ENCODE measurements at places on chromosomes 12 and 14. TPM values are rescaled to one million over a fixed set of nuclear protein-coding genes. Genes with fewer than 3 reads are reported as not detected.

NRXN3 gene
- 6.5 TPM for total RNA-seq

TMEM132C gene
- total RNA-seq: not detected

ASPG gene
- total RNA-seq: not detected

RNASE7 gene
- not detected for total RNA-seq

RPGRIP1 gene
- total RNA-seq: not detected

DNA sequence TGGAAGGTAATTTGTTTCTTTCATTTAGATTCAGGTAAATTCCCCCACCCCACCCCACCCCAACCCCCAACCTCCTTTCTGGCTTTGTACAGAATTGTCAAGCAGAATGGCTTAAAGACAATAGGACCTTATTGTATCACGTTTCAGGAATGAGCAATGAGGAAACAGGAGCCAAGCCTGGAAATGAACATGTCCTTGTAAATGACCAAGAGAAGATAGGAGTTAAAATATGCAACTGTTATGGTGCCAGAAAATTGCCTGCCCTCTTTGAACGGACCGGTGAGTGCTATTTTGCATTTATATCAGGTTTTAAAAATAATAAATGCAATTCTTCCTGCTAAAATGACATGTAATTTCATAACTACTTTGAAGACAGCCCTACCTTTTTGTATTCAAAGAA is 141.6 kb upstream of the PELI2 start:
- no peaks in the 10 kb centered on the region for H3K27me3 ChIP-seq
- no peak overlapping the region for H3K27ac ChIP-seq
- no peaks in the 10 kb centered on the region for H3K36me3 ChIP-seq
- H3K4me3 ChIP-seq: no peak overlapping the region
- H3K4me1 ChIP-seq: no peaks in the 10 kb centered on the region

DNA sequence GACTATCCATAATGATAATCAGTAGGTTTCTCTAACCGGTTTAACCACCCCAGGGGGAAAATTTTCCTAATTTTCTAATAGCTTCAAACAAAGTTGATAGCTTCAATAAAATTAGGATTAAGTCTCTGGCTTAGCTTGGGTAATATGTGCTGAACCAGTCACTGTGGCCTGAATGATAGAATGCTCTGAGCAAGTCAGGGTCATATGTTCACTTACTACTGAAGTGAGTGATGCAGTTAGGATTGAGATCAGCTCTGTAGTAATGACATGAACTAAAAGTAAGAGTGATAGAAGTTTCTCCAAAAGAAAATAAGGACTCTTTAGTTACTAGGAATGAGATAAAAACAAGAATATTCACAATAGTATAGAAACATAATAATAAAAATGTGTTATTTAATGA is 32.6 kb downstream of the ETNK1 start:
- H3K27me3 ChIP-seq: no peaks in the 10 kb centered on the region
- DNase-seq: no peak
- H3K4me1 ChIP-seq: peaks cover 5% of the 10 kb centered on the region
- peaks cover 6% of the 10 kb centered on the region for H3K36me3 ChIP-seq

GRCh38 chr14:54453252-54453651 is 12.1 kb upstream of the CNIH1 start:
- no peak for DNase-seq
- H3K27ac ChIP-seq: no peak overlapping the region
- H3K4me1 ChIP-seq: peaks cover 6% of the 10 kb centered on the region
- H3K4me3 ChIP-seq: no peak overlapping the region
- no peaks in the 10 kb centered on the region for H3K27me3 ChIP-seq
- H3K36me3 ChIP-seq: no peaks in the 10 kb centered on the region

DNA sequence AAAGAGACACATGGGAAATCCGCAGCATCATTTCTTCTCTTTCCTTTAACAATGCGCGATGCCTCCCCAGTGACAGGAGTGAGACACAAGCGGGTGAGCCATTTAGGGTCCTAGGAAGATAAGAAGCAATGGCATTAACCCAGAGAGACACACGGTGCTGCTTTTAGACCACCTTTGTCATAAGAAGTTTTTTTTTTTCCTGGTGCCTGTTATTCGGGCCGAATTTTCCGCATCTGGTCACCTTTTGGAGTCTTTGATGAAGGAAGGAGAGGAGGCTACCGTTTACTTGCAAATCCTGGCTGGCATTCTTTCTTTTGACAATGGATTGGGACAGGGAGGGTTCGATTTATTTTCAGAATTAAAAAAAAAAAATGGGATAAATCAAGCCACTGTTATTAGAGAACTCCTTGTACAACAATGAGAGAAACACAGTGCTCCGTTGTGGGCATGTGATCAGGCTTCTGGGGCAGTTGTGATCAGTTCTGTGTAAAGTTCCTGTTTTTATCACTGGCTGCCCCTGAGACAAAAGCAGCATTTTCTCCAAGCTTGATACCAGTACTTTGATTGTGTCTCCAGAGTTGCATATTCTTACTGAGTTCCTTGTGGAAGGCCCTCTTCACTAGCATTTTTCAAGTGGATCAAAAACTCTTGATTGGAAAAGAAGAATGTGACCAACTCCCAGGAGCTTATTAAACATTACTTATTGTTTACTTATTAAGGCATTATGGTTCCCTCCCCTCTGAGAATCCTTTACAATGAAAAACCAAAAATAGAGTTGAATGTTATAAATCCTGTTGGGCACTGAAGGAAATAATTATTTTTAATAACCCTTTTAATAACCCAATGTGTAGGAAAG is 1.1 kb downstream of the DIP2B start:
- no peaks in the 10 kb centered on the region for H3K27me3 ChIP-seq
- peaks cover 16% of the 10 kb centered on the region for H3K4me1 ChIP-seq
- DNase-seq: no peak
- H3K4me3 ChIP-seq: peak overlapping the region; percentile 94

GRCh38 chr14:21219561-21220111 is 49.6 kb downstream of the HNRNPC start:
- peaks cover 3% of the 10 kb centered on the region for H3K27me3 ChIP-seq
- peaks cover 41% of the 10 kb centered on the region for H3K4me1 ChIP-seq
- H3K27ac ChIP-seq: no peak overlapping the region
- peaks cover 86% of the 10 kb centered on the region for H3K36me3 ChIP-seq

GRCh38 chr12:131260251-131260905 is 306.7 kb downstream of the ADGRD1 start:
- no peaks in the 10 kb centered on the region for H3K4me1 ChIP-seq
- no peaks in the 10 kb centered on the region for H3K36me3 ChIP-seq
- no peak for DNase-seq

- peaks cover 8% of the 10 kb centered on the region for H3K4me1 ChIP-seq
- no peaks in the 10 kb centered on the region for H3K36me3 ChIP-seq
- no peak overlapping the region for H3K27ac ChIP-seq
- H3K27me3 ChIP-seq: no peaks in the 10 kb centered on the region
Observed at GRCh38 chr12:115013236-115013981, 329.4 kb upstream of the TBX3 start.

DNA sequence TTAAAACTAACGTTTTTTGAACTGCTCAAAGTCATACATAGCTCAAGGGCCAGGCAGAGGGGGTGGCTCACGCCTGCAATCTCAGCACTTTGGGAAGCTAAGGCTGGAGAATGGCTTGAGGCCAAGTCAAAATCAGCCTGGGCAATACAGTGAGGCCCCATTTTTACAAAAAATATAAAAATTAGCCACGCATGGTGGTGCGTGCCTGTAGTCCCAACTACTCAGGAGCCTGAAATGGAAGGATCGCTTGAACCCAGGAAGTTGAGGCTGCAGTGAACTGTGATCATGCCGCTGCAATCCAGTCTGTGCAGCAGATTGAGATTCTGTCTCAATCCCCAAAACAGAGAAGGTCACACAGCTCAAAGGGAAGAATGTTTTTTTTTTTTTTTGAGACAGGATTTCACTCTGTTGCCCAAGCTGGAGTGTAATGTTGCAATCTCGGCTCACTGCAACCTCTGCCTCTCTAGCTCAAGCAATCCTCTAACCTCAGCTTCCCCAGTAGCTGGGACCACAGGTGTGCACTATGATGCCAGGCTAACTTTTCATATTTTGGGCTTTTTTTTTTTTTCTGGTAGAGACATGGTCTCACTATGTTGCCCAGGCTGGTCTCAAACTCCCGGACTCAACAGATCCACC is 2.9 kb downstream of the RBM23 start:
- H3K4me1 ChIP-seq: peaks cover 10% of the 10 kb centered on the region
- H3K27me3 ChIP-seq: no peaks in the 10 kb centered on the region
- no peak for DNase-seq
- H3K27ac ChIP-seq: no peak overlapping the region

GRCh38 chr14:66490143-66491111 is 4.3 kb downstream of the CCDC196 start:
- no peaks in the 10 kb centered on the region for H3K36me3 ChIP-seq
- H3K27ac ChIP-seq: no peak overlapping the region
- H3K27me3 ChIP-seq: no peaks in the 10 kb centered on the region
- DNase-seq: no peak

DNA sequence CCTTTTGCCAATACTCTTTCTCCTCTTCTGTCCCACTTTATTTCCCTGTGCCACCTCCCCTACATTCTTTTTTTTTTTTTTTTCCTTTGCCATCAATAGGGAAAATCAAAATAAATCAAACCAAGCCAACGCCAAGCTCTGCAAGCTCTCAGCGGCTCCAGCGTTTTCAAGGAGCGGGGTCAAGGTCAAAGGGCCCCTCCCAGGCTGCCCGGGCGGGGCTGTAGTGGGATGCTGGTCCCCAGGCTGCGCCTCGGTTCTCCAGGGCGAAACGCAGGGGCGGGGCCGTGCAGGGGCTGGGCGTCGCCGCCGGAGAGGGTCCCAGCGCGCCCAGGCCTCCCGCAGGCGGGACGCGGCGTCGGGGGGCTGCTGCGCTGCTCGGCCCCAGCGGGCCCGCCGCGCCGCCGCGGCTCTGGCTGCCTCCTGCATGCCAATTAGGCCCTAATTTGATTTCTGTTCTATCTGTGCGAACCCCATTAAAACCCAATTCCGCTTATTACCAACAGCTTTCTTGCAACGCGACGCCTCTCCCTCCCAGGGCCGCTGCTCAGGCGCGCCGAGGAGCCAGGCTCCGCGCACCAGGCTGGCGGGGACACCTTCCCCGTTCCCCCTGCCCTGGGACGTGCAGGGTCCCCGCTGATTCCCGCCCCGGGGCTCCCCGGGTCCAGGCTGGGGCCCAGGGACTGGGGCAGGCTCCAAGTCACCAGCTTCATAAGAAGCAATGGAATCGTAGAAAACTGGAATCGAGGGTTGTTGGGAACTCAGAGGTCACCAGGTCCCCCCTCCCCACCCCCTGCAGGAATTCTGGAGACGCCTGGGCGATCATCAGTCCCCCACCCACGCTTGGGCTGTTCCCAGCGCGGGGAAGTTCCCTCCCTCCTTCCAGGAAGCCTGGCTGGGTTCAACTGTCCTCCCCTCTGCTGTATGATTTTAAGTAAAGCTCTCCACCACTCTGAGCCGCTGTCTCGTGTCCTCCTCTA is 50.7 kb upstream of the MAP1LC3B2 start:
- H3K4me1 ChIP-seq: no peaks in the 10 kb centered on the region
- no peaks in the 10 kb centered on the region for H3K27me3 ChIP-seq
- no peak overlapping the region for H3K27ac ChIP-seq
- H3K4me3 ChIP-seq: no peak overlapping the region
- H3K36me3 ChIP-seq: no peaks in the 10 kb centered on the region

DNA sequence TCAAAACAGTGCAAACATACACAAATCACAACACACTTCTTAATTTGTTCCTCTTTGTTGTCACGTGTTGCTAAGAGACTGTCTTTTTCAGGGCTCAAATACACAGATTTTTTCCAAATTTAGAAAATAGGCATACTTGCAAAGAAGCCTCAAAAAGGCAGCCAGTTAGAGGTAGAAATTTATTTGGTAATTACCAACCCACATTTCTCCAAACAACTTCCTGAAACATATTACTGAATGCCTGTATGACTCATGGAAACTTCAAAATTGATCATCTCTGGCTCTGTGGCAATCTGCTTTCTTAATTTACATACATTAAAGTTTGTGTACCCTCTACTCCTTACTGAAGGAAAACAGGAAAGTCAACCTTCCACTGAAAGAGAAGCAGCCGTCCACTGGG is 36.4 kb downstream of the PPM1H start:
- H3K27me3 ChIP-seq: no peaks in the 10 kb centered on the region
- H3K27ac ChIP-seq: no peak overlapping the region
- peaks cover 2% of the 10 kb centered on the region for H3K4me1 ChIP-seq
- DNase-seq: no peak
- no peaks in the 10 kb centered on the region for H3K36me3 ChIP-seq

DNA sequence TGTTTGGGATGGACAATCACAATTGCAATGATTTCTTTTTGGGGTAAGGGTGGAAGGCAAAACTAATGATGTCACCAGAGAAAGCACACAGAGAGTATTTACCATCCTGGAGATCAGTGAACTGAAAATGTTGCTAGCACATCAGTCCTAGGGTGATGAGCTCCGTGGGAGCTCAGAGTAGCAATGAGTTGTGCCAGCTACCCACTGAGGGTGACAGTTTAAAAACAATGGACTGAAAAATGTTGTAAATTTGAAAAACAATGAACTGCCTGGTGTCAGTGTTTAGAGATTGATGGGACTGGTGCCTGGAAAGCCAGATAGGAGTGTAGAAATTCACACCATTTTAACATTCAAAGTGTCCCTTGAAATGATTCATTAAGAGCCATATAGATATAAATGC is 198.5 kb downstream of the ATP23 start:
- H3K27me3 ChIP-seq: no peaks in the 10 kb centered on the region
- H3K4me3 ChIP-seq: no peak overlapping the region

DNA sequence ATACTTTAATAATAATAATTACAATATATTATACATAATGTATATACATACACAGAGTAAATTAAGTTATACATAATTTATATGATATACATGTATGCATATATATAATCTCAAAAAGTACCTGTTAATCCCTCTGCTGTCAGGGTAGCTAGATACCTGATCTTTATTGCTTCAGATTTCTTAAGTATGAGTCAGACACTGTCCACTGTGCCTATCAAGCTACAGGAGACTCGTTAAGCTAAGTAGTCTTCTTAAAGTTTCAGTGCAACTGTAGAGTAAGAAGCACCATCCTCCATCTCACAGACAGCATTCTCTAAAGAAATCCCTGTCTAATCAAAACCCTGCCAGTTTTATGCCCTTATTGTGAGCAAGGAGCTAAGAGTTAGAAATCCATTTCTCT is 428.7 kb downstream of the RERGL start:
- no peak overlapping the region for H3K27ac ChIP-seq
- no peaks in the 10 kb centered on the region for H3K4me1 ChIP-seq
- no peak overlapping the region for H3K4me3 ChIP-seq
- no peak for DNase-seq

- peak overlapping the region; percentile 98 for H3K27ac ChIP-seq
- peak; percentile 57 for DNase-seq
- peak overlapping the region; percentile 80 for H3K4me3 ChIP-seq
- H3K27me3 ChIP-seq: no peaks in the 10 kb centered on the region
- peaks cover 54% of the 10 kb centered on the region for H3K36me3 ChIP-seq
- H3K4me1 ChIP-seq: peaks cover 47% of the 10 kb centered on the region
Observed at GRCh38 chr12:12717586-12718380, 615 bp downstream of the CDKN1B start.

GRCh38 chr14:88559852-88560251 is 3.0 kb upstream of the ZC3H14 start:
- peaks cover 54% of the 10 kb centered on the region for H3K4me1 ChIP-seq
- H3K27ac ChIP-seq: no peak overlapping the region
- peaks cover 12% of the 10 kb centered on the region for H3K36me3 ChIP-seq
- H3K4me3 ChIP-seq: no peak overlapping the region
- peak; percentile 41 for DNase-seq
- no peaks in the 10 kb centered on the region for H3K27me3 ChIP-seq

Data from SJSA1 (cell line).